ENCODE measurements at places on chromosomes 7 and 10.
A peak's percentile ranks its signal among the peaks of the same experiment; 100 is the strongest.

DNA sequence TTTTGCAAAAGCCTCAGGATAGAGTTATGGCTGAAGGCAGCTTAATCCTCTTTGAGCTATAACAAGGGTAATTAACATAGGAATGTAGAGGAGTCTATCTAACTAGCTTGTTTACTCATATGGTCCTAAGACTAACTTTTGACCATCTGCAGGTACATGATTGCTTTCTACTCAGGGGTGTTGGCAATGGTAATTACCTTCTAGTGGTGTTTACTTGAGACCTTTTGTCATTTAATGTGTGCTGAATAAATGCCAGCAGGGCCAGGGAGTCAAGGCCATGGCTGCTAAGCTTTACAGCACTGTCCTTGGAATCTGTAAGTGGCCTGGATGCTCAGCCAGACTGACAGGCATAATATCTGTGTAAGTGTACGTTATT is 1325.0 kb downstream of the XPNPEP1 start:
- DNase-seq: no peak

DNA sequence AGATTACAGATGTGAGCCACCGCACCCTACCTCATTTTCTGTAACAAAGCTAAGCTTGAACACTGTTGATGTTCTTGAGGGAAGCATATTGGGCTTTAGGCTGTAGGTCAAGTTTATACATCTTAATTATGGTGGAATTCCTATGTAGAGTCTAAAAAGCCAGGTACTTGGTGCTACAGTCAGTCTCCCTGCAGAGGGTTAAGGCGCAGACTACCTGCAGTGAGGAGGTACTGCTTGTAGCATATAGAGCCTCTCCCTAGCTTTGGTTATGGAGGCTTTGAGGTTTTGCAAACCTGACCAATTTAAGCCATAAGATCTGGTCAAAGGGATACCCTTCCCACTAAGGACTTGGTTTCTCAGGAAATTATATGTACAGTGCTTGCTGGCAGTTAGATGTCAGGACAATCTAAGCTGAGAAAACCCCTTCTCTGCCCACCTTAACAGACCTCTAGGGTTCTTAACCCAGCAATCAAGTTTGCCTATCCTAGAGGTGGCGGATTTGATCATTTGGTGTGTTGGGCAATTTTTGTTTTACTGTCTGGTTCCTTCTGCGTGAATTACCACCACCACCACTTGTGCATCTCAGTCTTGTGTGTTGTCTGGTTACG is 6.0 kb downstream of the PPIA start:
- no peak for DNase-seq

GRCh38 chr10:120981601-120982391 is 130.6 kb downstream of the WDR11 start:
- DNase-seq: no peak

- DNase-seq: no peak
Observed at GRCh38 chr7:127536741-127537140, 48.7 kb downstream of the GCC1 start.

DNA sequence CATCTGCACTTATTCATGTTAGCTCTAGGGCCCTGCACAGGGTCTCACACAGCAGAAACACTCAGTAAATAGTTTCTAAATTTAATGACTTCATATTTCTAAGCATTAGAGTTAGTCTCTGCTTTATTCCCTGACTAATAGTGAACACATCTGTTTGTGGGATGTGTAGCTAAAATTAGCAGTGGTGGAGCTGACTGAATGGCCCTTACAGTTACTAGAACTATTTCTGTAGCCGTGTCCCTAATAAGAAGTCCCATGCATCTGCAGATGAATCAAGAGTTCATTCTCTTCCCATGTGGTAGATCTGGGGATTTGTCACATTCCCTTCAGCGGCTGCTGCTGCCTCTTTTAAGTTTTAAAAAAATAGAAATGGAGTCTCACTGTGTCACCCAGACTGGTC is 11.7 kb downstream of the MAP3K8 start:
- DNase-seq: no peak

GRCh38 chr10:22599048-22599561 is 115.3 kb downstream of the PIP4K2A start:
- no peak for DNase-seq

GRCh38 chr10:32028710-32029109 is 27.5 kb downstream of the KIF5B start:
- DNase-seq: no peak

DNA sequence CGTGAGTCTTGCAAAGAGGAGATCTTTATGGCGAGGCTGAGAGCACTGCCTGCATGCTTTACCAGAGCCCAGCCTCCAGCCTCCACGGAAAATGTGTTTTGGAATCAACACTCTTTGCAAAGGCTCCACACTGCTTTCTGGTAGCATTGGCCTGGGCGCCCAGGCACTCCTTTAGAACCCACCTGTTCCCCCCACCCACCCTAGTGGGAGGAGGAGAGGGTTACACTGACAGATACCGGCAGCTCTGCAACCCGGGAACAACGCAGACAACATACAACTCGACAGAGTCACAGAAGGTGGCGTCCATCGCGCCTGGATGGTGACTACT is 5.5 kb upstream of the MNX1 start:
- no peak for DNase-seq

- DNase-seq: no peak
Observed at GRCh38 chr10:107269626-107270025, 105.1 kb upstream of the SORCS1 start.

- DNase-seq: no peak
Observed at GRCh38 chr10:34126371-34127151, 688.5 kb downstream of the PARD3 start.

DNA sequence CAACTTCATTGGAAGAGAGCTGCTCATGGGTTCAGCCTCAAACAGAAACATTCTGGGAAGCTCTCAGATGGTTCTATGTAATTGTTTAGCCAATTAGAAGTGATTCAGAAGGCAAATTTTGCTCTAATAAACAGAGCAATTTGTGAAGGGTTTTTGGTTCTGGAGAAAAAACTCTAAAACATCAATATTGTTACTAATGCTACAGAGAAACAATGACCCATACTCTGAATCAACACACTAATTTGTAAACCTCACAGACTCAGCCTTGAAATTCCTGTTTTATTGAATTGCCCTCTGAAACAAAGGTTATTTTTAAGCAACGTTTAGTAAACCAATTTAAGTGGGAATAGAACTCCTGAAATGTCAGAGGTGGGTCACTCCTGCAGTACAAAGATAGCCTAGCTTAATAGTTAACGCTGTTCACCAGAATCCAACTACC is 171.6 kb upstream of the SVIL start:
- no peak for DNase-seq

- DNase-seq: no peak
Observed at GRCh38 chr10:92729886-92730285, 40.1 kb downstream of the HHEX start.

GRCh38 chr7:140857048-140857447 is 67.7 kb downstream of the BRAF start:
- DNase-seq: no peak

- no peak for DNase-seq
Observed at GRCh38 chr7:106143711-106144337, 31.7 kb upstream of the SYPL1 start.

DNA sequence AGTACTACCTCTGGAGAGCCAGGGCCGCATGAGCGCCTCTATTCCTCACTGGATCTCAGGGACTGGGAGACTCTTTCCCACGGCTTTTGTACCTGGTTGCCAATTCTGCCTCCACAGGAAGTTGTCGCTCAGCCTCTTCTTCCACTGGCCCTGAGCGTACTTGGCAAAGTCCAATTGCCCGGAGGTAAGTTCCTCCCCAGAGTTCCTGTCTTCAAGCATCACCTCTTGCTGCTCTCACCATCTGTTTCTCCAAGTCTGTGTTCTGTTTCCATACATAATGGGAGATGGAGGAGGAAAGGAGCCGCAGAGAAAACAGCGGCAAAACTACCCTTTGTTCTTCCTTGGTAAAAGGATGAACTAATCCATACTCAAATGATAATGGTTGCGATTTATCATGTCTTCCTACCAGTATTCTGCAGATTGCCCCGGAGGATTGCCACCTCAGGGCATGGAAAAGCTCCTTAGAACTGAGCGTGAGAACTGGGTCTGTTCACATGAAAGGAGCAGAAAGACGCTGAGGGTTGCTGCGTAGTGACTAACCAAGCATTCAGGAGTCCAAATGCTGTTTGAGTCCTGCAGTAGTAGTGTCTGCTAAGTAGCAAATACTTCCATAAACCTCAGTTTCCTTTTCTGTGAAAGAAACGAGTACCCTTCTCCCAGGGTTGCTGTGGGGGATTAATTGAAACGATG is 170.2 kb upstream of the GLI3 start:
- no peak for DNase-seq

DNA sequence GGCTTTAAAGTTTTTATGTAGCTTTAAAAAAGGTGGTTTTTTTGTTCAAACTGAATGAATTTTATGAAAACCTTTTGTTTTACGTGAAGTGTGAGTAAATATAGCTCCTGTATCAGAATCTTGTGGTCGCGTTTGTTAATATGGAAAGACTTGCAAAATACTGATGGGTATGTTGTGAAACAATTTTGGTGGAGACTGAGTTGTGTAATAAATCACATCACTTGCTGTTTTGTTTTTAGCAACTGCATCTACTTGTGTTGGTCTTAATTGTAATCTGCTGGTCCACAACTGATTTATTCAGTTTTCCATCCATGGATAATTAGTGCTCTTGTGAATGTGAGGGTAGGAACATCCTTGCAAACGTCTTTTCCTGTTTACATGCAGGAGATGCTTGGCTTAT is 10.5 kb downstream of the PLXDC2 start:
- DNase-seq: no peak

DNA sequence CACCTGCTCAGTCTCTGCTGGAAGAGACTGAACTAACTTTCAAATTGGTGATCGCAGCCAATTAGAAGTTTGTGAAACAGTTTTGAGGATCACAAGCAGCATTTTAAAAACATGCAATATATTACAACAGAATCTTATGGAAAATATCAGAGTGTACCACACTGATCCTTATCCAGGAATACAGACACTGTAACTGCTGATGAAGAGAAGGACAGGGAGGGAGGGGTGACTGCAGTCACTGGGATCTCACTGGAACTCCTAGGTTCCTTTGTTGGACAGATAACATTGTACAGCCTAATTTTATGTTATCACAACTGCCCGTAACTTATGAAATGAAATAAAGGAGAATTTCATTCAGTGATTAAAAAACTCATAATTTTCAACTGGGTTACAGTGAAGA is 6.8 kb upstream of the UBN2 start:
- no peak for DNase-seq

DNA sequence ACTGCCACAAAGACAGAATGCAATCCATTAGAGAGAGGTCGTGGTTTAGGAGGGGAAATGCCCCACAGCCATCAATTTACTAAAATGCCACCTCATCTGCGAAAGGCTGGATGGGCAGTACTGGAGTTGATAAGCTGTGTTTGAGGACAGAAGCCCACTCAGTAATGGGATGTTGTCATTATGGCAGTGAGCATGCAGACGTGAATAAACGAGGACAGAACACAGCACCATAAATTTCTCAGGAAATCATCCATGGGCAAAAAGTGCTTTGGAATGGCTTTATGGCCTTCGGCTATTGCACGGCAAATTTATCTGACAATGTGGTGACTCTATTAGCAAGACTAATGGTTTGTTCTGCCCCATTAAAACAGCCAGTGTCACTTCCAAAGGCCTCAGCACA is 15.9 kb upstream of the C10orf53 start:
- no peak for DNase-seq

- no peak for DNase-seq
Observed at GRCh38 chr7:20329389-20330238, 1.1 kb upstream of the ITGB8 start.

DNA sequence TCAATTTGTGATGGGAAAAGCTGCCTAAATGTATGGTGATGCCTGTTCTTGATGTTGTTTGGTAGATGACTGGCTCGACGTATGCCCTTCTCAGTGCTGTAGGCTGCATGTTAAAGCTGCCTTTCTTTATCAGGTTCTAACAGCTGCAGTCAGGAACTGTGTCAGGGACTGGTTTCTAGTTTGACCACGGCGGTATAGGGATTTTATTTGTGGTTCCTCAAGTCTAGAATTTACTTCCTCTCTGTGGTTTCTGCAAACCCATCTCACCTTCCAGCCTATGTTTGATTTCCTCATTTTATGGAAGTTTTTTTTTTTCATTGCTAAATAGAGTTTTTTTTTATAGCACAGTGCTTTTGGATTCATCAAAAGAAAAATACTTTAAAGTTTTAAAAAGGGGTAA is 26.5 kb downstream of the LMTK2 start:
- no peak for DNase-seq

- peak; percentile 73 for DNase-seq
Observed at GRCh38 chr7:130961128-130961601, 227.2 kb upstream of the KLF14 start.

- DNase-seq: no peak
Observed at GRCh38 chr7:77450613-77451012, 34.5 kb upstream of the GSAP start.

DNA sequence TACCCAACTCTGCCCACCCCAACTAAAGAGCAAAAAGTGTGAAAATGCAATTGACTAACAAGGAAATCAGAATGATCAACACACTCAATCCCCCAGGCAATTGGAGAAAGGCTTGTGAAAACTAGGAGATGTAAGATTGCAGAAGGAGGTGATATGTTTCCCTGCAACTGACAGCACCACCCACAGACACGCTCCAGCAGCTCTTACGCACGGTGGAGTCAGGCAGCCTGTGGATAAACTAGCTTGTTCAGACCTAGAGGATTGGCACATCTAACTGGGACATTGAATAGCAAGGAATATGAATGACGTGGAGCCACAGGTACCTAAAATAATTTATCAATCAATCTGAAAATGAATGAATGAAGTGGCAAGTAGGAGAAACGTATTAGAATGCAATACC is 125.7 kb upstream of the MYO3A start:
- no peak for DNase-seq

GRCh38 chr10:74018241-74018640 is 20.3 kb downstream of the VCL start:
- no peak for DNase-seq

DNA sequence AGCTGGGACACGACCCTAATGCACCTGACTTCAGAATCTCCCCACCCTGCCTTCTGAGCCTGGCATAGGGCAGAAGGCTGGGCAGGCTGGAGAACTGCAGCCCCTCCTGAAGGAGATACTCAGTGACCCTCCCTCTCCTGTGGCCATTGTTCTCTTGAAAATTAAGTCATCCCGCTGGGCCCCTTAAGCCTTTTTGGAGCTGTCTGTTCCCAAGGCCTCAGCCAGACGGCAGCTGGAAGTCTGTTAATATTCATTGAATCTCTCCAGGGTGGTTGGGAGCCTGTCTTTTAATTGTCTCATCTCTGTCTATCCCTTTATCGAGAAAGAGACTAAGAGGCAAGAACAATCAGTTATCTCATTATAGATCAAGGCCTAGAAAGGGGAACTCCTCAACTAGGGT is 118.1 kb upstream of the PCBD1 start:
- DNase-seq: no peak

- no peak for DNase-seq
Observed at GRCh38 chr10:14880229-14880628, 1.6 kb downstream of the SUV39H2 start.

DNA sequence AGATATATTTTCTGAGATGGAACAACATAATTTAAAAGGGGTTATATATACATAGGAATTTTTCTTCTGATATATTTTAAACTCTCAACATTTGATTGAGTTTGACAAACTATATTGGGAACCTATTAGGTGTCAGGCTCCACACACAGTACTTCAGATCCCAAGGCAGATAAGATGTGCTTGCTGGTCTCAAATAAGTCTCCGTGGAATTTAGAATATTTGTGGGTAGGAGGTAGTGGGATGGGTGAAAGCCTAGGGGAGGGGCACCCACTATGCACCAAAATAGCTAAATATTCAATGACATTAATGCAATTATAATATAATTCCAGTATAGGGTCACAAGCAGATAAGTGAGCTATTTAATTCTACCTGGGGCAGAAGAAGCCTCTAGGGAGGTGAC is 81.5 kb downstream of the ARL4A start:
- DNase-seq: no peak
